ENCODE measurements at places on chromosomes 3 and 15.

DNA sequence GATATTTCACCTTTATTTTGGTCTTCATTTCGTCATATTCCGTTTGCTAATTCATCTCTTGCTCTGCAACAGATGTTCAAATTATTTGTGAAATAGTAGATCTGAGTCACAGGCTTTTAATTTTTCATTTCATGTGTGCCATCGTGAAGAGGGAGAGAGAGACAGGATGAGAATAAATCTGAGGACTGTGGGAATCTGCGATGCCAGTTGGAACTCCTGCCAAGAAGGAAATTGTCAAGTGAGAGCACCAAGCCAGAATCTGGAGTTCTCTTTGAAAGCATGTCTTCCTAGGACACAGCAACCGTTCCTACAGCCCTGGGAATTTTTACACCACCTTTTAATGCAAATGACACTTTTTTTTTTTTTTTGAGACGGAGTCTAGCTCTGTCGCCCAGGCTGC, 48.8 kb downstream of the NSMCE3 start:
- DNase-seq = no peak

DNA sequence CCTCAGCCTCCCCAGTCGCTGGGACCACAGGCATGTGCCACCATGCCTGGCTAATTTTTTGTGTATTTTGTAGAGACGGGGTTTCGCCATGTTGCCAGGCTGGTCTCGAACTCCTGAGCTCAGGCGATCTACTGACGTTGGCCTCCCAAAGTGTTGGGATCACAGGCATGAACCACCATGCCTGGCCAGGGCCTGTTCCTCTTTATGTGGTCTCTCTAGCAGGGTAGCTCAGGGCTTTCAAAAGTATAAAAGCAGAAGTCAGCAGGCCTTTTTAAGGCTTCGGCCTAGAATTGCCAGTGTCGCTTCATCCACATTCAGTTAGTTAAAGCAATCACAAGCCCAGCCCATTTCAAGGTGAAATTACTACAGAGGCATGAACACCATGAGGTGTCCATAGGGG, 7.6 kb downstream of the VHL start:
- no peak for DNase-seq

- no peak for DNase-seq
These were observed 64.4 kb downstream of the TRIM71 start for GRCh38 chr3:32882189-32882588.

DNA sequence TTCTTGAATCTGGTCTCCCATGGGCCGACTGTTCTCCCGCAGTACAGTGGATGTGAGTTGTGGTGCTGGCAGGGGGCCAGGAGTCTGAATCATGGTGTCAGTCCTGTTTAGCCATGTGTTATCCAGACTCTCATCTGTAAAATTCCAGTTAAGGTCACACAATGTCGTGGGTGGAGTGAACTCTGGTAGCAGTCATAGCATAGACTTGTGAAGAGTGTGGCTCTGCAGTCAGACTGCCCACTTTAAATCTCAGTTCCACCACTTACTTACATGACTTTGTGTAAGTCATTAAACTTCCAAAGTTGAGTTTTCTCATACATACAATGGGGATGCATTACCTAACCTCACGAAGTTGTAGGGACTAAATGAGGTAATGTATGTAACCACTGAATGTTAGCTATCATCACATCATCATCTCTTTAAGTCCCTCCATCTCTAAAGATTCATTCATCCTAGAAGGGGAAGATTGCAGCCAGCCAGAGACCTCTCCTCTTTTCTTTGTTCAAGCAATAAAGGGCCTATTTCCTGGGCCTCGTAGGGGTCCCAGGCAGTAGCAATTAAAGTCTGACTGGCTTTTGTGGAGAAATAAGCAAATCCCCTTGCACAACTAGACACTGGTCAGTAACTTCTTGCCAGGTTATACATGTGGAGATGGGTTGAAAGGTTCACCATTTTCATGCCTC, 93.9 kb downstream of the PCCB start:
- no peak for DNase-seq

DNA sequence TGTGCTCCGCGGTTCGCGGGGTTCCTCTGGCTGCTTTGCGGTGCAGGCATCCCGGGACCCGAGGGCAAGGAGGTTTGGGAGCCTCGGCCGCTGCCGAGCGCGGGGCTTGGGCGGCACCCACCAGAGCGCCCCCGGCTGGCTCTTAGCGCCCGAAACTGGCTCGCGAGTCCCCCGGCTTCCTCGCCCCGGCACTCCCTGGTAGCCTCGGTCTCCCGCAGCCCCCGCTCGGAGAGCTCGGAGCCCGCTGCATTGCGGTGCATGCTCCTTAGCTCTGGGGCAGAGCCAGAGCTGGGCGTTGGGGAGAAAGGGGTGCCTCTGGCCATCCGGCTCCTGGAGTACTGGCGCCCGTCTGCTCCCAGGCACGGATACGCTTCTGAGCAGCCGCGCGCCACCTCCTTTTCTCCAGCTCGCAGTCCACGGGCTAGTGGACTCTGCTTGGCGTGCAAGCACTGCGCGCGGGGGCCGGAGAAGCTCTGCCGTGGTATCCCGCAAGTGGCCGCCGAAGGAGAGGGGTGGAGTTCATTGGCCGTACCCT, 753 bp downstream of the EPHB1 start:
- DNase-seq = no peak

- no peak for DNase-seq
These were observed 40.1 kb upstream of the DCLK3 start for GRCh38 chr3:36804295-36805055.

DNA sequence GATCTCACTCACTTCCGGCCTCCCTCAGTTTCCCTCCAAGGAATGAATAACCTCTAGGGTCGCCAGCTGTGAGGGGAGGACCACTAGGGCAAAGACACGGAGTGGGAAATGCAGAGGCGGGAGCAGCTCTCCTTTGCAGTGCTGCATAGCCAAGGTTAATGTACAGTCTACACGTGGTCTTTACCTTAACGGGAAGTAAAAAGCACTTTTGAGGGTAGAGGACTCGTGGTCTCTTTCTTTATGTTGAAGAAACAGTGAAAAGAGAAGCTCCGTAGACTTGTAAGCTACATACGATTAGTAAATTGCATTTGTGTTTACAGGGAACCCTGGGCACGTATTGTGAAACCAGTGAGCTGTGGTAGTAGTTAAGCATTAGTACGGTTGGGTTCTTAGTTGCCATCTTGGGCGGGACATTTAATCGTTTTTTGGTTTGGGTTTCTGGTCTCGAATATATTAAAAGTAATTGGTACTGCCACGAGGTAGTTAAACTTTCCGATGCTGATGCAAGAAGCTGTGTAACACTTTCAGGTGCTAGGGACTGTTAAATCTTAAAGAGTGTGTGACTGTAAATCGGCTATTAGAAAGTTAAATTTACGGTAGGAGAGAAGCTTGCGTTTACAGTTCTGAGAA, 828 bp downstream of the U2SURP start:
- DNase-seq = peak; percentile 21

DNA sequence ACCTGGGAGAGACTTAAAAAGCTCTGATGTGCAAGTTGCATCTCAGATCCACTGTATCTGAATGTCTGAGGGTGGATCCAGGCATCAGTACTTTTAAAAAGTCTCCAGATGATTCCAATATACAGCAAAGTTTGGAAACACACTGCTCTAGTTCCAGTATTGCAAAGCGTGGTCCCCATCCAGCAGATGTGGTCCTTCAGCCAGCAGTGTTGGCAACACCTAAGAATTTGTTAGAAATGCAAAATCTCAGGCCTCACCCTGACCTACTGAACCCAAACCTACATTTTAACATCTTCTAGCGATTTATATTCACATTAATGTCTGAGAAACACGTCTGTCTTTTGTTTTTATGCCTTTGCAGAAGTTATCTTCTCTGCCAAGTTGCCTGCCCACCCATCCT, 32.2 kb upstream of the SGO1 start:
- DNase-seq = no peak

DNA sequence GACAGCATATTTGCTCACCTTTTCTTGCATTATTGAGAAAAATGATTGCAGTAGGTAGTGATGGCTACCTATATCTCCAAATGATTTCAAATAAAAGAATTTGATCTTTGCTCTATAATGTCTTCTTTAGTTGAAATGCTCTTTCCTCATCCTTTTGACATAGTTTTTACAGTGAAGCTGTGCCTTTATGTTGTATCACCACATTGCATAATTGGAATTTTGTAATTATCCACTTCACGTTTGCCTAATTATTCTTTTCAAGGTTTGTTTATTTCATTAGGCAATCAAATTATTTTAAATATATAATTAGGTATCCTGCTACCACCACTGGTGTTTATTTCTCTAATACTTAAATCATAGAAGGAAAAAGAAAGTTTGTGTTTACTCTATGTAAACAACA, 21.3 kb upstream of the P2RY13 start:
- no peak for DNase-seq

- peak; percentile 51 for DNase-seq
These were observed 462 bp downstream of the EDEM1 start for GRCh38 chr3:5187920-5188418.

DNA sequence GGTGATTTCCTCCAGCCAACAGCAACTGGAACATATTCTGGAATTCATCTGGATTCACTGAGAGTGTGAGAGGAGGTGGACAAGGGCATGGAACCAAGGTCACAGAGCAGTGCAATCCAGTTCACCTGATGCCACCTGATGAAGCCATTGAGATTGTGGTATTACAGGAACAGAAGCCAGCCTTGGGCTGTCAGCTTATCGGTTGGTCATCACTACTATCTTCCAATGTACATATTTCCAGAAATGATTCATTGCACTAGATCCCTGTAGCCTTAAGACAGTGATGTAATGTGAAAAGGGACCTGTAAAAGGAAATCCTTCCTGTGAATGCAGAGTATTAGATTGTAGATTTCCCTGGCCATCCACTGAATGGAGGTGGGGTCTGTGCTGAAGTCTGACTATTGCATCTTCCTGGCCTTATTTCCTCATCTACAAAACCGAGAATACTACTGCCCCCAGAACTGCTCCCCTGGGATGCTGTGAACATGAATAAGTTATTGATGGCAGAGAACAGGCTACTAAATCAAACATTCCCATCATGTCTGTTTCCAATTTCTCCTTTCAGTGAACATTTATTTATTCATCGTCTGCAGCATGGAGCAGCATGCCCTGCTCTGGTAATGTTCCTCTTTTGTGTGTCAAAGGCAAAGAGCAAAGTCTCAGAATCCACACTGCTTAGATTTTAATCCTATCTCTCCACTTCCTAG, 47.4 kb upstream of the TPM1 start:
- no peak for DNase-seq
